ENCODE measurements at places on chromosomes 2 and 18. TPM values are rescaled to one million over a fixed set of nuclear protein-coding genes. Genes with fewer than 3 reads are reported as not detected.
A peak's percentile ranks its signal among the peaks of the same experiment; 100 is the strongest.

DNA sequence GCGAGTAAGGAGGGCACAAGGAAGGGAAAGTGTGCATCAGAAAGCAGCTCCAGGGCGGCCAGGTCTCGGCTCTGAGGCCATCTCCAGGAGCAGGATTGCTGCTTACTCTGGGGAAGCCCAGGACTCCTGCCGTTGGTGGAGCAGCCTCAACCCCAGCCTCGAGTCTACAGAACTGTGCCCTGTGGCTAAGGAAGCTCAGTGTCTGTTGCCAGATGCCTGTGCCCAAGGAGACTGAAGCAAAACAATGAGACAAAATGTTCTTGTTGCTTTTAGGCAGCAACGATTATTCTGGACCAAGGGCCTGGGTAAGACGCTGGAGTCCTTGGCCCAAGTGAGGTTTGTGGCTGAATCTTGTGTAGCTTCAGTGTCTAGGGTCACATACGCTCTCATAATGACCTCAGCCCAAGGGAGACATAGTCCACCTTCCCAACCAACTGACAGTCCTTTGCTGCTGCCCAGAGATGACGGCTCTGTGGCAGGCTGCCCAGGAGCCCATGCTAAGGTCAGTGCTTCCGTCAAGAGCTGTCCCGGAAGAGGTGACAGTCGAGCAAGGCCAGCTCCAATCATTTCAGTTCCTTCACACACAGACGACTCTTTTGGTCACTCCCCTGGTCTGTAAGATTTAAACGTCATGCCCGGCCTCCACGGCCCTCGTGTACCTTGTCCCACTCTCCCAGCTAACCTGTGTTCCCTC lies 223.8 kb downstream of the TTC32 start:
- H3K36me3 ChIP-seq: no peaks in the 10 kb centered on the region
- H3K27ac ChIP-seq: no peak overlapping the region
- no peak for DNase-seq
- no peak overlapping the region for H3K4me3 ChIP-seq

- no peak for DNase-seq
- H3K27me3 ChIP-seq: no peaks in the 10 kb centered on the region
- H3K4me1 ChIP-seq: no peaks in the 10 kb centered on the region
- no peaks in the 10 kb centered on the region for H3K36me3 ChIP-seq
- H3K4me3 ChIP-seq: no peak overlapping the region
- no peak overlapping the region for H3K27ac ChIP-seq
Observed at GRCh38 chr2:41527525-41528323, 520.1 kb upstream of the PKDCC start.

DNA sequence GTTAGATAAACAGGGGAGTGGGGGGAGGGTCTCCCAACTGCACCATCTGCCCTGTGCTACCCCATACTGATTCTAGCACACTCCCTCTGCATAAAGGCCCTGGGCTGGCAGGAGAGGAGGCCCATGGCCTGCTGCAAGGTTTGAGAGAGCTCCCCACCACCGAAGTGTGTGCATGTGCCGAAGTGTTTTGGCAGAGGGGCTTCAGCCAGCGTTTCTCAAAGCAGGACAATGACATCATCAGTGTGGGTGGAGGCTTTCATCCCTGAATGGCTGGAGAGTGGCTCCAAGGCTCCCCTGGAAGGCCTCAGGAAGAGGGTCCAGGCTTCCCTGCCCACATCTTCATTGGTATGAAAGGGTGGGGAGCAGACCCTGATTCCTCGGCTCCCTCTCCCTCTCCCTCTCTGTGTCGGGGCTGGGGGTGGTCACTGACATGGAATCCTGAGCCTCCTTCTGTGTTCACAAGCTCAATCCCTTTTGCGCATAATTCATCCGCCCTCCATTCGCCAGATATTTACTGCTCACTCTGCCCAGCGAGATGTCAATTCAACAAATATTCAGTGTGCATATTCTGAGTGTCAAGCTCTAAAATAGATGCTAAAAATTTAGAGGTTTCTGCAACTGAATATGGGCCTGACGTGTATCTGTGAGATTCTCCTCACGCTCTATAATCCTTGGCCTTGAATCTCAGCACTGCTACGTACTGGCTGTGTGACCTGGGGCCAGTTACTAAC lies 122.1 kb downstream of the CELF4 start:
- H3K27me3 ChIP-seq: no peaks in the 10 kb centered on the region
- H3K27ac ChIP-seq: no peak overlapping the region
- H3K4me3 ChIP-seq: no peak overlapping the region
- no peaks in the 10 kb centered on the region for H3K4me1 ChIP-seq

DNA sequence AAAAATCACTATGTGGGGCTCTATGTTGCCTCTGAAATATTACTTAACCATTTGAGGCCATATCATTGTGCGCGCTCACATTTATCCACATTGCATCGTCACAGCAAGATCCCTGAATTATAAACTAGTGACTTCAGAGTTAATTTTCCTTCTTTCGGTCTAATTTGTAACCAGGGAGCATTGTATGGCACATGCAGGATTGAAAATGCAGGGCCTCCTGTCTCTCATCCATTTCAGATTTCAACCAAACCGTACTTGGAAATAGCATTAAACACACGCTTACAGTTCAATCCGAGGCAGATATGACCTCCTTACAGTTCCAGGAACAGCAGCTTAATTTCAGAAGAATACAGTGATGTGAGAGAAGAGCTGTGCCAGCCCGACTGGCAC lies 532 bp downstream of the MYOM1 start:
- no peak for DNase-seq
- no peaks in the 10 kb centered on the region for H3K27me3 ChIP-seq
- H3K36me3 ChIP-seq: no peaks in the 10 kb centered on the region
- H3K27ac ChIP-seq: peak overlapping the region; percentile 77
- peaks cover 4% of the 10 kb centered on the region for H3K4me1 ChIP-seq
- peak overlapping the region; percentile 9 for H3K4me3 ChIP-seq

Gene DLX2
- not detected for total RNA-seq

Gene EGR4
- not detected for total RNA-seq

Gene GKN1
- not detected for total RNA-seq

All from uterus (tissue), 4 donors.